ENCODE measurements at places on chromosomes 4 and X.

GRCh38 chrX:37912777-37913176, 65.4 kb upstream of the DYNLT3 start:
- DNase-seq: no peak

DNA sequence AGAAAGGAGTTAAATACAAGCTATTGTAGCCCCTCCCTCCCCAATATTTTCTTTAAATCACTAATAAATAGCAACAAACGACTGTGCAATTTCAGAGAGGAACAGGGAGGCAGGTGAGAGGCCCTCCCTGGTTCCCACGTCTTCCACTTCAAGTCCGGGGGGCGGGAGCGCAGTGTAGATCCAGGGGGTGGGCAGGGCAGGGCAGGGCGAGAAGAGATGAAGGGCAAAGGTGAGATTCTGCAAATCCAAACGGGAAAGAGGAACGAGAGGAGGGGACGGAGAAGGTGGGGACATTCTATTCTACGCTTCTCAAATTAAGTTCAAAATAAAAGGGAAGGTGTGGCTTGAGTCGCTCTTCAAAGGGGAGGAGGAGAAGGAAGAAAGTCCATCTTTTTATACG, 6.8 kb downstream of the NKX6-1 start:
- DNase-seq: no peak

- no peak for DNase-seq
Measured at GRCh38 chr4:174215961-174216680, 67.3 kb downstream of the FBXO8 start.

DNA sequence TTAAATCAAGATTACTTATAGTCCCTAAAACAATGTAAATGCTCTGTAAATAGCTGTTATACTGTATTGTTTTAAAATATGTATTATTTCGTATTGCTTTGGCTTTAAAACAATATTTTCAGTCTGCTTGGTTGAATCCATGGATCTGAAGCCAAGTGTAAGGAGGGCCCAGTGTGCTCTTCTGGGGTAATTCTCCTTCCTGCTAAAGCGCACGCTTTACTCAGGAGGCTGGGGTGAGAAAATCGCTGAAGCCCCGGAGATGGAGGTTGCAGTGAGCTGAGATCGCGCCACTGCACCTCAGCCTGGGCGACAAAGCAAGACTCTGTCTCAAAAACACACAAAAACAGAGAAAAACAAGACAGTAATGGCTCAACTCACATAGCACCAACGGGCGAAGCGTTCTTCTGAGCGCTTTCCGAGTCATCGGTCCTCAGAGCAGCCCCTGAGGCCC, 391 bp upstream of the IDUA start:
- no peak for DNase-seq

GRCh38 chrX:53190363-53190960, 34.5 kb downstream of the KDM5C start:
- no peak for DNase-seq

GRCh38 chrX:39911278-39911897, 186.4 kb downstream of the BCOR start:
- no peak for DNase-seq

DNA sequence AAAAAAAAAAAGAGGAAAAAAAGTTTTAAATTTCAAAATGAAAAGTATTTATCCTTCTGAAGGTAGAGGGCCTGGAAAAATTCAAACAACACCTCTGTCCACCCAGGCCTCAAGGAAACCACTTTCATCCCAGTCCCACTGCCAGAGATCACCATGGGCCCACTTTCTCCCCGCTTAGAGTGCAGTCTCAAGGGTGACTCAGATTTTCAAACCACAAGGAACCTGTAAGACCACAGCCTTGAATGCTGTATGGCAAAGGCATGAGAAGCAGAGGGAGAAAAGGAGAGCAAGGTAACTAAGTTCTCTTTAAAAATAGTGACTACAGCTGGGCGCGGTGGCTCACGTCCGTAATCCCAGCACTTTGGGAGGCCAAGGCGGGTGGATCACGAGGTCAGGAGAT, 87.9 kb upstream of the PACRGL start:
- no peak for DNase-seq

DNA sequence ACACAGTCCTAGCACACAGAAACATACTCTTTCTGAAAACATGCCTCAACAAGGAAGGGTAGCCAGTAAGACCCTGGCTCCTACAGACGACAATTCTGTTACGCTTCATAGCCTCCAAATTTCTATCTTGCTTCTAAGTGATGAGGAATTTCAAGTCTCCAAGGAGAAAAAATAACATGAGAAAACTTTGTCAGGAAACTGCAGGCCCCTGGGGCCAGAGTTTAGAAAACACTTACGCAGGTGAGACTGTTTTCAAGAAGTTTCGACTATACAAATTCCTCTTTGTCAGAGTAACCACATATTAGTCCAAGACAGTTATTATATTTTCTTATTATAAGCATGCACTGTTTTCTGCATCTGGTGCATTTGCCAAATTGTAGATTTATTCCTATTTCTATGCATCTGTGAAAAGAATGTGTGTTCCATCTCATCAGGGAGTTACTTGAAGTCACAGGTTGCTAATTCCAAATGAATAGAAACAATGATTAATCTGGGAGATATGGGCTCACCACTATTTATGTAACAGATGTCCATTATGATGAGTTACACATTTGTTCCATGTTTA, 30.3 kb upstream of the HCCS start:
- no peak for DNase-seq

- DNase-seq: no peak
Measured at GRCh38 chr4:131366714-131367113, 1782.4 kb upstream of the PCDH10 start.

DNA sequence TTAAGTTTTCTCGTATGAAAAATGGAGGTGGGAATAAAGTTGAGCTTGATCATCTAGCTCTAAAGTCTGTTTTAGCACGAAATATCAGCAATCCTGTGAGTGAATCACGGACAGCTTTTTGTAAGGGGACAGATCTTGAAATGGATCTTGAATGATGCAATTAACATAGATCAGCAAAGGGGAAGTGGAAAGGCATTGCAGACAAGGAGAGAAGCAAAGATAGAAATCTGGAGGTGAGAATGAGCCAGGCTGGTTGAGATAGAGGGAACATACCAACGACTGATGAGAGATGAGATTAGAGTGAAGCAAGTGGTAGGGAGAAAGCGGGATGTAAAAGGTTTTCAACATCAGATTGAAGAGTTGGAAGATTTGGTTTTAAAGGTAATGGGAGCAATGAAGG, 4.6 kb upstream of the DGKK start:
- DNase-seq: no peak

- DNase-seq: no peak
Measured at GRCh38 chr4:93232883-93233282, 595.7 kb upstream of the ATOH1 start.

DNA sequence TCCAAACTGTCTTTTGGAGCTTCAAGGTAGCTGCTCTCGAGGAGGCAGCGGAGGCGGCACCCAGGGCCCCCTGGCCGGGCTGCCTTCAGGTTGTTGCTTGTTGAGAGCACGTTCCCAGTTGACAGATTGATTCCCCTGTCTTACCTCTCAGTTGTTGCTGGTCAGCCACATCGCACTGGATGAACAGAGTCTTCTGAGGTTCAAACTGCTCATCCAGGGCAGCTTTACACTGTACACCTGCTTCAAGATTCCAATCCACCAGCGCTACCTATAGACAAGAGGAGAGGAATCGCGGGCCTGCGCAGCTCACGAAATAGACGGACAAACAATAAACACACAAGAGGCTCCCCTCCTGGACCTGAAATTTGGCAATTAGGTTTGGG, 497 bp downstream of the HPGD start:
- peak; percentile 63 for DNase-seq

DNA sequence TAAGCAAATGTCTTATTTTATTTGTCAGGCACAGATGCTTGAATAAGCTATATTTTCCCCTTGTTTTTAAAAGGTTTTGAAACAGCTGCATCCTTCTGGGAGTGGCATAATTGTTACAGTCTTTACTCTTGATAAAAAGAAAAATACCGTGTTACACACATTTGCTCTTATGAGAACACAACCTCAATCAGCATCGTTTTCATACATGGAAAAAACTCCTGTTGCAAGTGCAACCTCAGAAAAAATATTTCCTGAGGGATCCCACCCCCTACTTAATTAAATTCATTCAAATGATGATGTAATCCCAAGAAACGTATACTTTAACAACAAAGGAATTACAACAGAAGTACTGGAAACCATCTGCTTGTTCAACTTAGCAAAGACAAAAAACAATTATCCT, 58.6 kb downstream of the SMAD1 start:
- DNase-seq: no peak

DNA sequence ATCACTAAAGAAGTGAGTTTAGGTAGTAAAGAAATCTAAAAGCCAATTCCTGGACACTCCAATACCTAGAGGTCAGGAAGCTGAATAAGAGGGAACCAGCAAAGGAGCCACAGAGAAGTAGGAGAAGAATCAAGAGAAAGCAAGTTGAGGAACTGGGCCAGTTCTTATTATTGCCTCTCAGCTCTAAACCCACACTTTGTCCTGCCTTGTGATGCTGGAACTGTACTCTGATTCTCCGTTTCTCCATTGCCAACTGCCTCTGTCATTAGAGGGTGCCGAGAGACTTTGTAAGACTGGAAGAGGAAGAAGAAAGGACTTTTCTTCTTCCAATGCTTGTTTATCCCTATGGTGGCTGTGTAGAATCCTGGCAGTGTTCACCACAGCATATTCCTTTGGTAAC, 38.6 kb downstream of the NSUN7 start:
- no peak for DNase-seq

GRCh38 chrX:152412105-152412504, 39.0 kb downstream of the GABRA3 start:
- no peak for DNase-seq

GRCh38 chrX:53188763-53189162, 36.2 kb downstream of the KDM5C start:
- DNase-seq: peak; percentile 65

DNA sequence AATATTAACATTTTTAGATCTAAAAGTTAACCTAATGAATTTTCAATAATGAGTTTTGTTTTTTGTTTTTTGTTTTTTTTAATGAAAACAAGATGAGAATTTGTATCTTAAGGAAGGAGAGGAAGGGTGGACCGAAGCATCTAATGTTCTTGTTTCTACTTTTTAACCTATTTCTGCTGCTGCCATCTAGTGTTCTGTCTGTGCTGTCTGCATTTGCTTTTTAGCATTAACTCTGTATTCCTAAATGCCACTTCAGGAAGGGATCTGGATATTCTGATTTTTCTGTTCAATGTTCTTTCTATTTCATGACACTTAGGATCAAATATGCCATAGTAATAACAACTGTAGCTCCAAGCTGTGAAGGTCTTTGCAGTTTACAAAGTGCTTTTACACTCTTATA, 161.7 kb downstream of the BRWD3 start:
- DNase-seq: no peak

GRCh38 chr4:111989817-111990216, 155.4 kb upstream of the FAM241A start:
- DNase-seq: no peak

- DNase-seq: no peak
Measured at GRCh38 chr4:95508421-95508820, 40.4 kb downstream of the UNC5C start.

GRCh38 chrX:126137899-126138298, 28.2 kb downstream of the DCAF12L2 start:
- no peak for DNase-seq

DNA sequence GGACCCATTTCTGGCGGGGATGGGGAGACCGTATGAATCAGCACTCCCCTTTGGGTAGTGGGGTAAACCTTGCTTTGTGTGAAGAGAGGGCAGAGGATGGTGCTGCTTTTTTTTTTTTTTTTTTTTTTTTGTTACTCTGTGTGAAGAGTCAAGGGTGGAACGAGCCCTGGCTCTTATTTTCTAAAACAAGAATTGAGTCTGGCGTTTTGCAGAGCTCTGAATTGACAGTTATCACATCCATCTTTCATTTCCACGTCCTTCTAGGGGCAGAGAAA, 1.2 kb downstream of the SLAIN2 start:
- no peak for DNase-seq

DNA sequence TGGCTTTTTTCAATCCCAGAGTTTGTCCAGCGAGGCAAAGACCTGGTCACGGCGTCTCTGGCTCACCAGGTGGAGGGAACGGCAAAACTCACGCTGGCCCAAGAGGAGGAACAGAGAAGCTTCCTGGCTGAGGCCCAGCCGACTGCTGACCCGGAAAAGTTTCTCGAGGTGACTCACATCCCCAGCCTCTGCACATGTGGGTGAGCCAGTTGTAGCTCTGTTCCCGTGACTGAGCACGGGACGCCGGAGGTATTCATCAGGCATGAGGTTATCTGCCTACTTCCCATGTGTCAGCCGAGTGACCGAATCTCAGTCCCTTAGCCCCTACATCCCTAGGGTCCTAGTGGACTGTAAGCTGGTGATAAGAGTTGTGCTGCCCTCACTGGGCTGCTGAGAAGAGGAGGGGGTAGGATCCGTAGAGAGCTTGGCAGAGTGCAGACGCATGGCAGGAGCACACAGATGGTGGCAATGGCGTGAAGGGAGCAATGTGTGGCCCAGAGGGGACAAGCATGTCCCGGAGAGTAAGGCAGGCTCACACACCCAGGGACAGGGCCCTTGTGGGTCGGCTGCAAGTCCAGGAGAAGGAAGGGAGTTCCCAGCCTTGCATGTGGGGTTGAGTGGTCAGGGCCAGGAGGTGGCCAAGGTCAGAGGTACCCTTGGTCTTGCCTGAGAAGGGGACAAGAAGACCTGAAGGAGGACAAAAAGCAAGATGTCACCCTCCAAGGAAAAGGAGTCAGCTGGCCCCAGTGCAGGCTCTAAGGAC, 42.9 kb downstream of the EVC start:
- no peak for DNase-seq

GRCh38 chrX:44997888-44998287, 124.9 kb downstream of the KDM6A start:
- DNase-seq: no peak

- DNase-seq: no peak
Measured at GRCh38 chr4:95547715-95548471, 880 bp downstream of the UNC5C start.

DNA sequence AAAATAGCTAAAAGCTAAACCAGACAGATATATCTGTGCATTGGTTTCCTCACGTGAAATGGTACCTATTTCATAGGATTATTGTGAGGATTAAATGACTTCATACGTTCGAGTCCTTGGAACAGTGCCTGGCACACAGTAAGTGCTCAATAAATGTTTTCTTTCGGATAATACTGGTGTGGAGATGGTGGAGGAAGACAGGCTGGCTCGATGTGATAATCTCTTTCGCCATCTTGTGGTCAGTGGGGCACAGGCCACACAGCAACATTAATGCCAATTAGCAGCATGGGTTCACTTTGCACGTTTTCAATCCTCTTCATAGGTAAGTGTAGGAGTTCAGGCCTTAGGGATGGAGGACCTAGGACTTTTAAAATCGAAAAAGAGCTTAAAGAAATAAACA, 9.3 kb downstream of the PAGE4 start:
- DNase-seq: no peak

- no peak for DNase-seq
Measured at GRCh38 chrX:100745806-100746537, 14.1 kb upstream of the SYTL4 start.

GRCh38 chr4:26052663-26053541, 138.9 kb downstream of the SMIM20 start:
- no peak for DNase-seq

GRCh38 chrX:23327104-23327503, 7.5 kb upstream of the PTCHD1 start:
- no peak for DNase-seq

All from activated effector memory CD4-positive, alpha-beta T cell treated with anti-CD3 and anti-CD28 coated beads, Interleukin-2, amount 50 U/mL, for 16 hours (primary cell).